ENCODE measurements at places on chromosomes 11 and 22.

GRCh38 chr22:45966895-45967365 lies 10.0 kb downstream of the WNT7B start:
- no peak for DNase-seq

- no peak for DNase-seq
Measured at GRCh38 chr11:45930951-45931570, 8.6 kb downstream of the LARGE2 start.

- no peak for DNase-seq
Measured at GRCh38 chr11:28834877-28835276, 726.7 kb downstream of the METTL15 start.

GRCh38 chr22:41683616-41684015 lies 5.1 kb downstream of the SNU13 start:
- no peak for DNase-seq

GRCh38 chr22:44451016-44451415 lies 47.0 kb downstream of the RTL6 start:
- DNase-seq: no peak

DNA sequence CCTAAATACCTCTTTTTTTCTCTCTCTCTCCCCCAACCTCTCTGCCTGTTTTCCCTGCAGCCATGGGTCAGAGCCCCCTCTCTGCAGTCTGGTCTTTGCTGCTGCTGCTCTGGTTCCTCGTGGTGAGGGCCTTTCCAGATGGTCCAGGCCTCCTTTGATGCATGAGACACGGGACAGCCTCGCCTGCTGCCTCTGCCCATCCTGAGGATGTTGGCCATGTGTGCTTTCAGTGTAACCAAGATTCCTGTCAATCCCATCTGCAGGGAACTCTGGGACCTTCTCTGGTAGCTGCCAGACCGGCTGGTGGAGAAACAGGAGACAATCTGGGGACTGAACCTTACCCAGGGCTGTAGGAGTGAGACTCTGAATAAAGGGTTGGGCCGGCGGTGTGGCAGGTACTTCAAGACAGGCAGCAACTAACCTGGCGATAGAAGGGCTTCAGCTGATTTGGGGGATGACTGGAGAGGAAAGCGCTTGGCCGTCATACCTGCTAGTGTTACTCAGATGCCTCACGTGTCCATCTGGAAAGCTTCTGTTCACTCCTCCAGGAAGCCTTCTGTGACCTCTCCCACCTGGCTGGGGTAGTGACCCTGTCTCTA lies 7.1 kb downstream of the CHRNA10 start:
- DNase-seq: no peak

- DNase-seq: no peak
Measured at GRCh38 chr11:47143322-47143721, 33.4 kb downstream of the ARFGAP2 start.

DNA sequence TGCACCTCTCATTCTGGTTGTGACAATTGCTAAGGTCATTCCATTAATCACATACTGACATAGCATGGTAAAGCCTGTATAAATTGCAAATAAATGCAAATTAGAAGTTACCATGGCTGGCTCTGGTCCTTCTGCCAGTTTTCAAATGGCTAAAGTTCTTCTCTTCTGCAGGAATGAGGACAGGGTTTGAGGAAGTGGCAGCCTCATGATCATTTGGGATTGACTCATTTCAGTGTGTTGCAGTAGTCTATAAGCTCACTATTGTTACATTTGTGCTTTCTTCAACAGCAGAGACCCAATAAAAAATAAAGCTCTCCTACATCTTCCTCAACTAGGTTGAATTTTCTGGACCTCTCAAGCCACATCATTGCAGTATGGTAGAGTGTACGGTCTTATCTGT lies 60.3 kb downstream of the NECTIN1 start:
- no peak for DNase-seq

GRCh38 chr11:121936370-121936769 lies 179.6 kb downstream of the BLID start:
- no peak for DNase-seq

DNA sequence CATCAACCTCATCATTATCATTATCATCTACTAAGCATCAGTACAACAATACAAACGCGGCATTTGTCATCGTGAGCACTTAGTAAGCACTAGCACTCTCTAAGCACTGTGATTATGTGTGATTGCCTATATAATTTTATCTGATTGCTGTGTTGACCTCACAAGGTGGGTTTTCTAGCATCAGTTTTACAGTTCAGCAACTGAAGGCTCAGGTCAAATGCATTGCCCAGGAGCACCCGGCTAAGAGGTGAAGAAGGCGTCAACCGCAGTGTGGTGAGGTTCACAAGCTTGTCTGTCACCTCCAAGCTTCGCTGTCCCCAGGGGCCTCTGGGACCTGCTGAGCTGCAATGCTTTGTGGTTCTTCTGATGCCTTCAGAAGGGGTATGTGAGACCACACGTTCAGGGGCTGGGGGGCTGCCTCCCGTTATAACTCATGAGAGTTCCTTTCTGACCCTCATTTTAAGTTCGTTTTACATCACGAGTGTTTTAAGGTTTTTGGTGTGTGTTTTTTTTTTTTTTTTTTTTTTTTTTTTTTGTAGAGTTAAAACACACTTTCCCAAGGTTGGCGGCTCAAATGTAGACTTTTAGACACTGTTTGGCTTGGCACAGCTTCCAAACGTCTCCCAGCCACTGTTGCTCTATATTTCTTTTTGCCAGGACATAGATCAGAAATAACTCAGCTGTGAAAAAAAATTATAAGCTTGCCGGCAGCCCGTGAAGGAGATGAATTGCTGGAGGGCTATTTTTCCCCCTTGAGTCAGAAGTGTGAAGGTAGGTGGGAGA lies 33.8 kb upstream of the SCUBE1 start:
- DNase-seq: no peak

DNA sequence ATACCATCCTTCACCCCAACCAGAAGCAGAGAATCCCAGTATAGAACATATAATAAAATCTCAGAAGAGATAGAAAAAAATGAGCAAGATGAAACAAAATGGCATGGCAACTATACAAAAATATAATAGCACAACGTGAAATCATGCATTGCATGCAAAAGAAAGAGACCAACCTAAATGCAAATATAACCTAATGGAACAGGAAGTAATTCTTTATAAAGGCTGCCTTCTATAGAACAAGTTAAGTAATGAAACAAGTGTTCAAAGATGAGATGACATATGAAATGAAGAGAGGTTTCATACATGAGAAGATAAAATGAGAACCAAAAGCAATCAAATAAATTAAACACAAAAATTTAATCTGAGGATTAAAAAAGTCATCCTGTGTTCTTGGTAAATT lies 18.5 kb upstream of the ARHGAP20 start:
- no peak for DNase-seq

DNA sequence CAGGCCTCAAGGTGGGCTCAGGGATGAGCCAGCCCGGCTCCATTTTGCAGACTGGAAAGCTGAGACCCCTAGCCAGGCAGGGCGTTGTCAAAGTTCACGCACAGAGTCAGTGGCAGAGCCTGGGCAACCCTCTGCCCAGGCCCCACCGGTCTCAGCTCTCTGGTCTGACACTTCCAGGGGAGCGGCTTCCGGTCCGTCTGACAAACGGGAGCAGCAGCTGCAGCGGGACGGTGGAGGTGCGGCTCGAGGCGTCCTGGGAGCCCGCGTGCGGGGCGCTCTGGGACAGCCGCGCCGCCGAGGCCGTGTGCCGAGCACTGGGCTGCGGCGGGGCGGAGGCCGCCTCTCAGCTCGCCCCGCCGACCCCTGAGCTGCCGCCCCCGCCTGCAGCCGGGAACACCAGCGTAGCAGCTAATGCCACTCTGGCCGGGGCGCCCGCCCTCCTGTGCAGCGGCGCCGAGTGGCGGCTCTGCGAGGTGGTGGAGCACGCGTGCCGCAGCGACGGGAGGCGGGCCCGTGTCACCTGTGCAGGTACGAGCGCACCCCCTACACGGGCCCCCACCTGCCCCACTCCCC lies 36.0 kb downstream of the CD6 start:
- DNase-seq: no peak

Data from right lung (tissue), 10 donors.